ENCODE measurements at places on chromosomes 7 and 10.

GRCh38 chr10:56096226-56096517 lies 264.9 kb downstream of the ZWINT start:
- no peak for DNase-seq

- no peak for DNase-seq
Measured at GRCh38 chr7:70405241-70405640, 726.7 kb upstream of the GALNT17 start.

GRCh38 chr10:5078547-5079180 lies 15.6 kb upstream of the AKR1C3 start:
- no peak for DNase-seq

- no peak for DNase-seq
Measured at GRCh38 chr10:109487691-109488090, 435.6 kb downstream of the XPNPEP1 start.

DNA sequence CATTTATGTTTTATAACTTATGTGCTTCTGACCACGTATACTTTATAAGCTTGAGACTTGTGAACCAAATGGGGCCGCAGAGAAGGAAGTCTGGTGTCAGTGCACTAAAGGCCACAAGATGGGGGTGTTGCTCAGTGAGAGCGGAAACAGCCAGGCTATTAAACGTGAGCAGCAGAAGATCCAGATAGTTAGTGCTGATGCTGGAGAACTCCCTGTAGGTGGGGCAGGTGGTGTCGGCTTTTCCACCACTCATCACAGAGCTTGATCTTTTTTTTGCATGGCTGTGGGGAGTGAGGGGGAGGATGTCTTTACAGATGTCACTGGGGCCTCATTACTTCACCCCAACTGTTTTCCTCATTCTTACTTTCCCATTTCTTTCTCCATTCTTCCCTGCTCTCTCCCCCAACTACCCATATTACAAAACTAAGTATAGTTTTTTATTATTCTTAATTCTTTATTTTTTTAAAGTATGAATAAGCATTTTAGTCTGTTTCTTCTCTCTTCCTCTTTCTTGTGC lies 34.7 kb downstream of the ACADSB start:
- peak; percentile 23 for DNase-seq

DNA sequence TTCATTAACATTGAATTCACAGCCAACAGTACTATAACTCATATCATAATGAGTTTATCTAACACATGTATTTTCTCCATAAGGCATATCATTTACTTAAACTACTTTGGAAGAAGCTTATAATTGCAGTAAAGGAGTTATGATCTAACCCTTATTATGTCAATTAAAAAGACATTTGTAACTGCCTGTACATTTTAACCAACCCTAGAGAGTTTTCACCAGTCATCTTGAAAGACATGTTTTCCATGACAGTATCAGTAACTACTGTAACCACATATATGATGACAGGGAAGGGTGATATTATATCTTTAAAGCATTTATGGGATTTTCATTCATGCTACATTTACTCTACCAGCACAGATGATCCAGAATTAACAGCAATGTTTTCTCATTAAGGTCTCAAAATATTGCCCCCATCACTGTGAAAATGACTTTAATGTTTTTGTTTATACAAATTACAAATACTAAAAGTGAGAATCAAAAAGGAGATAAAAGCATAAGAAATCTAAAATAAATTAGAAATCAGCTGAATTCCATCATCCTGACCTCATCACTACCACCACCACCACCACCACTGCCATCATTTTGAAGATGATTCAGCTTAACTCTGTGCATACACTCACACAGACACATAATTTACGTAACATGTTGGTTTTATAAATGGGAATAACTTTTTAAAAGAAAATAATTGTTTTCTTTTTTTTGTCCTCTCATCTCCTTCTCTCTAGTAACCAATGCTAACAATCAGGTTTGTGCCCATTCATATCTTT lies 53.6 kb downstream of the MKLN1 start:
- DNase-seq, result no peak

DNA sequence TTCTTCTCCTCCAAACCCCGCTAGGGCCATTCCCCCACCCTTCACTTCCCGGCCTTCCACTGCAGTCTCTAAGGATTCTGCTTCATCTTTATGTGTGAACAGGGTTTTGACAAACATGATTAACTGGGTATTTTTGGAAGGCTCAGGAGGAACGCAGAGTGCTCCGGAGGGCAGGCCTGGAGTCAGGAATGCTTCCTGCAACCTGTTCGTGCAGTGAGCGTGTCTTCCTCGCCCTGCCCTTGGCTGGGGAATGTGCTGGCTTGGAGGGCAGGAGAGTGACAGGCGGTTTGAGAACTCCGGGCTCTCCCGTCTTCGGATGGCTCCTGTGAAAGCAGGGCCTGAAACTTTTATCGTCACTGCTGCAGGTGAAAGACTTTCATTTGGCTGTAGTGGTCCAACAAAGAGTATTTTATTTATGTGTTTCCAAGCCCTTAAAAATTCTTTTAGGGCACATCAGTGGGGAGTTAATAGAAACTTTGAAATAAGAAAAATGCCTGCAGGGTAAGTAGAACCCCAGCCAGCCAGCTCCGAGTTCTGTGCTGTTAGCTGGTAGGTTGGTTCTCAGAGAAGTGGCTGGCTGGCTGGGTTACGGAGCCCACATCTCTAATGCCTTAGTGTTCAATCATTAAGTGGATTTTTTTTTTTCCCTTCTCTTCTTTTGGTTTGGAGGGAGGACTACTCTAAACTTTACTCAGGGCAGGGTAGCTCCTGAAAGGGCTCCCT lies 51.0 kb downstream of the TCF7L2 start:
- DNase-seq, result no peak

- no peak for DNase-seq
Measured at GRCh38 chr7:134826105-134826504, 46.7 kb downstream of the CALD1 start.

DNA sequence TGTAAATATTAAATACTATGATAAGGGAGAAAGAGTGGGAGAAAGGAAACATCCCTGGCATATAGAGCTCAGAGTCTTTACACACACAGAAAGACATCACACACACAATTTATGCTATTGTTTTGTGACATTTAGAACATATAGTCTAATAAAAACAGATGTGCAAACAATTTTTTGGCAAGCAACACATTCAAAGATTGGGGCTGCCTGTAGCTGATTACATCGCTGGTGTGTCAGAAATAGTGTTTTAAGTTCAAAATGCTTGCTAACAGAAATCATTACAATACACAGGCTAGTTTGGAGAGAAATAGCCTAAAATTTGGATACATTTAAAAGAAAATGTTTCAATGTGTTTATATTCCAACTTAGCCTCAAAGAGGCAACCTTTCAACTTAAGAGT lies 256.7 kb upstream of the NPVF start:
- DNase-seq, result no peak

DNA sequence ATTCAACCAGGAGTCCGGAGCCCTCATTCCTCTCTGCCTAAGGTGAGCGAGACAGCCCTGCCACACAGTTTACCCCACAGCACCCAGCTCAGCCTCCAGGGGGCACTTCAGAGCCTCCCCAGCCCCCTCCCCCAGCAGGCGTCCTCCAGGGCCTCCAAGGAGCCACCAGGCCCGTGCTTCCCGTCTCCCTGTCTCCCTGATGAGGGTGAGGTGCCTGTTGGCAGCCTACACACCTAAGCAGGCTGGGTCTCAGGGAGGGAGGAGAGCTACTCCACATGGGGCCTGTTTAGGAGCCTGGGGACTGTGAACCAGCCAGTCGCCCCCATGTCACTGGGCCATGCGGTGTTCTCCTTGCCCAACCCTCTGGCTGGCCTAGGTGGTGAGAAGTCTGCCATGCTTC lies 28.9 kb upstream of the TRIM8 start:
- no peak for DNase-seq

- DNase-seq, result no peak
Measured at GRCh38 chr7:125746510-125746909, 816.9 kb upstream of the POT1 start.

GRCh38 chr10:18400201-18400905 lies 251.0 kb downstream of the NSUN6 start:
- DNase-seq, result no peak

GRCh38 chr10:15035385-15036301 lies 8.1 kb upstream of the OLAH start:
- no peak for DNase-seq

DNA sequence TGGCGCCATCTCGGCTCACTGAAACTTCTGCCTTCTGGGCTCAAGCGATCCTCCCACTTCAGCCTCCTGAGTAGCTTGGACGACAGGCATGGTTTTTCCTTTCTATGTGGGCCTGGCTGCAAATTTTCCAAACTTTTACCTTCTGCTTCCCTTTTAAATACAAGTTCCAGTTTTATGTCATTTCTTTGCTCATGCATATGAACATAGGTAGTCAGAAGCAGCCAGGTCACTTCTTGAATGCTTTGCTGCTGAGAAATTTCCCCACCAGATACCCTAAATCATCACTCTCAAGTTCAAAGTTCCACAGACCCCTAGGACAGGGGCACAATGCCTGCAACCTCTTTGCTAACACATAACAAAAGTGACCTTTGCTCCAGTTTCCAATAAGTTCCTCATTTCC lies 21.6 kb upstream of the RPEL1 start:
- DNase-seq, result no peak

DNA sequence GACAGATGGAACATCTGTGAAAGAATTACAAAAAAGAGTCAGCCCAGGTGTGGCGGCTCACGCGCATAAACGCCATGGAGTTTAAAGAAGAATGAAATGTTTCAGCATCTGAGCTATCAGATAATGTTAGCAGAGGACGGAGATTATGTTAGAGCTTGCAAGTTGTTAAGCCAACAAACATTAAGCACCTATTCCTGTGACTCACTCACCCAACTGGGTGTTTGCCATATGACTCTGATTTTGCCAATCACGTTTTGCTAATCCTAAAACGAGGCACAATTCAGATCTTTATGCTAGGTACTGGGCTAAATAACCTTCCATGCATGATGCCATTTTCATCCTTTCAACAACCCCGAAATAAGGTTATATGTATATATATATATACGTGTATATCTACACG lies 29.0 kb upstream of the CCNY start:
- no peak for DNase-seq

DNA sequence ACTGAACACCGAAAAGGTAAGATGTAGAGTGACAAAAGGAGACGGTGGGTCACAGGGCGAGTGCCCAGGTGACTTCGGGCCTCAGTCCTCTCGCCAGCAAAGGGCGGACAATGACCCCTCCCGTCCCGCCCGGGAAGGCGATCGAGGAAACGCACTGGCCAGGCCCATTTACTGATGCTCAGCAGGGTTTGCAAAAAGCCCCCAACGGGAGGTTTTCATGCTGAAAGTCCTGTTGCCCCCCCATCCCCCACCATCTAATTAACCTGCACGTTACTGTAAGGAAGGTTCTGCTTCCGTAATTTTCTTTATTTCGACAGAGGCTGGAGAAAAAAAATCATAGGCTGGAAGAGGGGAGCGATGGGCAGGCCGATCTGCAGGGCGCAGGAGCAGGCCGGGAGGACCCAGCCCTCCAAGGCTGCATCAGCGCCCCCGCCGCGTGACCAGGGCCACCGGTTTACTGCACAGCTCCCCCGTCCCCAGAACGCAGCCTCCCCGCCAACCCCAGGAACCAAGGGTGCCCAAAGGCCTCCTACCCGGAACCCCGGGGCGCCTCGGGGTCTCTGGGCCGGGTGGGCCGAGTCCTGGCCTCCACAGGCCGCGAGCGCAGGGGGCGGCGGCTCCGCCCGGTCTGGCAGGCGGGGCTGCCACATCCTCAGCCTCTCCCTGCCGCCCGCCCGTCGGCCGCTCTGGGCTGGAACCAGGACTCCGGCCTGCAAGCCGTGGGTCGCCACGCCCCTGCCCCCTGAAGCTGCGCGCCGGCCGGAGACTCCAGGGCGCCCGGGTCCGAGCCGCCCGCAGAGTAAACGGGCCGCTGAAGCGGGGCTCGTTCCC lies 613 bp downstream of the OAT start:
- DNase-seq, result peak; percentile 9

- DNase-seq, result no peak
Measured at GRCh38 chr7:28862595-28863272, 95.4 kb downstream of the TRIL start.

- DNase-seq, result no peak
Measured at GRCh38 chr10:90179696-90180407, 478.5 kb downstream of the KIF20B start.

DNA sequence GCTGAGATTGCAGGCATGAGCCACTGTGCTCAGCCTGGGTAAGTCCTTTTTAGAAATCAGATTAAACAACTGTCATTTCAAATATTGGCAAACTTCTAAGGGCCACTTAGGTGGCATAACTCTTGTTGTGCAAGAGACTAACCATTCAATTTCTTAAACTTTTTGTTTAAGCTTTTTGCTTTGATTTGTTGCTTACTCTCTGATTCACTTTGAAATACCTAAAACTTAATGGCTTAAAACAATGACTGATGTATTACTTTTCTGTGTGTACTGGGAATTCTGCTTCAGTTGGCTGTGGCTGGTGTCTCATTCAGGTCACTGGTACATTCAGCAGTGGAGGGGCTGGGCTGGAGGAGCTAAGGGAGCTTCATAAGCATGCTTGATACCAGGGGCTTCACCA lies 28.9 kb downstream of the ZNF25 start:
- DNase-seq, result no peak

DNA sequence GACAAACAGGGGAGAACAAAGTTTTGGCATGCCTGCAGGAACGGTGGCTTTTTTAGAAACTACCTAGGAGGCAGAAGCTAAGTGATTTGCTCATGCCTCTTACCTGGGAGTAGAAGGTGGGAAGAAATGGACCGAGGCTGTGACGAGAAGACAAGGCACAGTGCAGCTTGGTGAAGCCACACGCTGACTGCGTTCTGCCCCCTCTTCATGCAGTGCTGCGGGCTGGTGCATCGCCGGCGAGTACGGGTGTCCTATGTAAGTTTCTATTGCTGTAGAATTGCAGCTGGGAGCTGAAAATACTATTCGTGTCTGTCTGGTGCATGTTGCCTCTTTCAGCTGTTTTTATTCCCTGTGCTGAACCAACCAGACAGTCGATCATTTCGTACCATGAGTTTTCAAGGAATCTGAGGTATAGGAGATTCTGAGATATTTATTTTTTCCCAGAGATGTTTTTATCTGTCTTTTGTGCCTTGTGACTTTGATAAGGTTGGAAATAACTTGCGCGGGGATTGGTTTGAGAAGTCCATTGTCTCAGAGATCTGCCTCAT lies 120.9 kb downstream of the CACNB2 start:
- no peak for DNase-seq

GRCh38 chr10:116973946-116974455 lies 31.0 kb downstream of the SHTN1 start:
- DNase-seq, result no peak

DNA sequence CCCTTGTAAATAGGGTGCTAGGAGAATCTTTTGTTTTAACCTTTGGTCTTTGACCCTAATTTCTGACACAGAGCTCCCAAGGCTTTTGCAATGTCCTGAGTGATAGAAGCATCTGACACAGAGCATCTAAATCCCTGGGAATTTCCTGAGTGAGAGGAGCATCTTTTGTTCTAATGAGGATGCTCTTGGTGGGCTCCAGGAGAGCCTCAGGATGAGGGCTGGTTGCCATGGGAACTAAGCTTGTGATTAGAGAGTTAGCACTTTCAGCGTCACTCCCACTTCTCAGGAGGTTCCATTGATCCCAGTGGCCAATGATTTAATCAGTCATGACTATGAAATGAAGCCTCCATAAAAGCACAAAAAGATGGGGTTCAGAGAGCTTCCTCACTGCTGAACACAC lies 264.8 kb downstream of the KIF20B start:
- no peak for DNase-seq

- no peak for DNase-seq
Measured at GRCh38 chr7:111593343-111593742, 31.1 kb upstream of the IMMP2L start.
